ELF-1 (cell line): ENCODE measurements at places on chromosomes 4 and X.

DNA sequence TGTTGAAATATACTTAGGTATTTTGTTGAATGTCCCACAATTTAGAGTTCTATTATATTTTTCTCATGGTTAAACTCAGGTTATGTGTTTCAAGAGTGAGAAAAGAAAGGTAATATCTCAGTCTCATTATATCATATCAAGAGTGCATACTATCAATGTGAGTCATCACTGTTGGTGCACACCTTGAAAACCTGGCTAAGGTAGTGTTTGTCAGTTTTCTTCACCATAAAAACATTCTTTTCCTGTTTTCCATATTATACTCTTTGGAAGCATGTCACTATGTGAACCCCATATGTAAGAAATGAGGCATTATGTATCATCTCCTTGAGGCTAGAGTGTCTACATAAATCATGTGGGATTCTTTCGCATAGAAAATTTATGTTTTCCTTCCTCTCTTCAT, 307.6 kb upstream of the CTSO start:
- no peak for DNase-seq

DNA sequence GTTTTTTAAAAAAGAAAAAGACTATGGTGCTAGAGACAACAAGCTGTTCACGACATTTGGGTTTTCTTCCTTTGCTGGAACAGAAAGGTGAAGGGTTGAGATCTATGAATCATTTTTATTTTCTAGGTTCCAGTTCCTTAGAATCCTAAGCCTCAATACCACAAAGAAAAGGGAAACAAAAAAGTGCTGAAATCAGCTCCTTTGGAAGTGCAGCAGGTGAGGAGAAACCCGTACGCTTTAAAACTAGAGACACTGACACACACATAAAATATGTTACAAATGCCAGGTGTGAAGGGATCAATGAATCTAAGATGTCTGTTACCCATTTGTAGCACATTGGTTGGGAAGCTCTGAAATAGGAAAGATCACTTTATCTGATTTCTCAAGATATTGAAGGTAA, 125.2 kb downstream of the AREG start:
- DNase-seq = no peak

GRCh38 chrX:148872881-148873280, 372.5 kb downstream of the AFF2 start:
- DNase-seq = no peak

GRCh38 chrX:23756165-23756564, 13.1 kb upstream of the ACOT9 start:
- peak; percentile 63 for DNase-seq

- DNase-seq = no peak
Measured at GRCh38 chr4:140223056-140223810, 69.2 kb upstream of the MAML3 start.

DNA sequence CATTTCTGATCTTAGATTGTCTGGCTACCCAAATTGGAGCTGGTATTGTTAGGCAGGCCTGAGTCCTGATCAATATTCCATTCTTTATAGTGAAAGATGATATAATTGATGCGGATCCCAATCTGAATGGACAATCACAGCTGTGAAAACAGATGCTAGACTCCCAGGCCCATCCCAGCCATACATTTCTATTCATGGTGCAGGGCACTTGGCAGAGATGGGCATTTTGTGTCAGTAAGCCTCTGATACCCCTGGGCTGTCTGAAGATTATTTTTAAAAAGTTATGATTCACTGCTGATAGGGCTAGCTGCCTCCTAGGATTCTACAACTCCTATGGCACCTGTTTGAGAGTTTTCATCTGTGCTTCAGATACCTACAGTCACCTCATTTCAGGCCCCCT, 61.2 kb upstream of the TSPAN7 start:
- no peak for DNase-seq

DNA sequence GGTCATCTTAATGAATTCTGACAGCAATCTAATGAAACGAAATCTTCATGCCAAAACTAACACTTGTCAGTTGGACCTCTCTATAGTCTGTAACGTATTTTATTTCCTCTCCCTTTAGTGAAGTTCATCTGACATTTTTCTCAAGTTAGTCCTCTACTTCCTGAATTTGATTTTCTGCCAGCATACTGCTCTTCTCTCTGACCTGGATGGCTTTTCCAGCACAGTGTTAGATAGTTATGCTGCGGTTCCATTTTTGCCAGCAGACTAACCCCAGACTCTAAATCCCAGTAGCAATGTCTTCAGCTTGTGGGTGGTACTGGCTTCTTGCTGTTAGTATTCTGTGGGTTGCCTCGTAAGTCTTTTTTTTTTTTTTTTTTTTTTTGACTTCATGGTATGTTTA, 146.7 kb upstream of the VEGFC start:
- DNase-seq = no peak

DNA sequence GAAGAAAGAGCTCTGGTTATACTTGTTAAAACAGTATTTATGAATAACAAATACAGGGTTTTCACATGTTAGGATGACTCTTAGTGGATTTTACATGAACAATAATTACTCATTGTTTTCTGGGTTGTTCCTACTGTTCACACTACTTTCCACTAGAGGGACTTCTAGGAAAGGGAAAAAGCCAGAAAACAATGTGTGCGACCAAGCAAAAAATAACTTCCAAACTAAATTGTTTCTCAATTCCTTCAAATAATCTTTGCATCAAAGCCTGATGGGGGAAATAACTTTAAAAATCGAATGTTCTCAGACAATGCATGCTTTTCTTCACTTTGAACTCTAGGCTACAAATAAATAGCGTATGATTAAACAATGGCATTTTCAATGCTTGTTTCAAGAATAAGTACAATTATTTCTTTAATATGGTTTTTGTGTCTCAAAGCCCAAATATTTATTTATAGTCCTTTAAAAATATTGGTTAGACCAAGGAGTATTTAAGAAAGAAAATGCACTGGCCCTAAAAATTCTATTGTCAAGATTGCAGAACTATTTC, 72.1 kb upstream of the ETNPPL start:
- DNase-seq = no peak

GRCh38 chr4:114811564-114812301, 213.1 kb downstream of the UGT8 start:
- no peak for DNase-seq

DNA sequence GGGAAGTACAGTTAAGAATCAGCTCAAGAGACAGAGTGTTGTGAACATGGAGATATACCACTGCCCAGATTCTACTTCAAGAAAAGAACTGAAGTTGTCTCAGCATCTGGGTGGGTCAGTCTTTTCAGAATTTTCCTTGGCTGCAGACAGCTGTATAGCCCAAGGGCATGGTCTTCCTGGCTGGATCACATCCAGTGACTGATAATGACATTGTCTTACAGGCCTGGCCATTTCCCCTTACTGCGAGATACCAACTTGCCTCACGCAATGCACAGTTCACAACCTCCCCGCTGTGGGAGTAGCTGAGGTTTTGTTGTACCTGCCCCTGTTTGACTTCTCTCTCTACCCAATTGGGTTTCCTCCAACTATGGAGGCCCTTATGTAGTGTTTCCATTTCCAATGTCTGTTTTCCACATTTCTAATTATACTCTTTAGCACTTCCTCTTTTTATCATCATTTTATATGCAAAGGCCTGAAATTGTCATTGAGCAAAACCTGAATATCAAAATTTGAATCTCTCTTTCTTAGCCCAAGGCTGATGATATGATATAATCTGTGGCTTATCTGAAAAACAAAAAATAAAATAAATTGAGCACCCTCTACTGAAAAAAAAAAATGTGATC, 209.1 kb downstream of the NAF1 start:
- no peak for DNase-seq

- DNase-seq = peak; percentile 70
Measured at GRCh38 chrX:111519215-111519614, 7.8 kb downstream of the SERTM2 start.

- no peak for DNase-seq
Measured at GRCh38 chr4:177492022-177492421, 49.8 kb upstream of the AGA start.

- peak; percentile 63 for DNase-seq
Measured at GRCh38 chr4:90328558-90328957, 201.4 kb downstream of the CCSER1 start.

DNA sequence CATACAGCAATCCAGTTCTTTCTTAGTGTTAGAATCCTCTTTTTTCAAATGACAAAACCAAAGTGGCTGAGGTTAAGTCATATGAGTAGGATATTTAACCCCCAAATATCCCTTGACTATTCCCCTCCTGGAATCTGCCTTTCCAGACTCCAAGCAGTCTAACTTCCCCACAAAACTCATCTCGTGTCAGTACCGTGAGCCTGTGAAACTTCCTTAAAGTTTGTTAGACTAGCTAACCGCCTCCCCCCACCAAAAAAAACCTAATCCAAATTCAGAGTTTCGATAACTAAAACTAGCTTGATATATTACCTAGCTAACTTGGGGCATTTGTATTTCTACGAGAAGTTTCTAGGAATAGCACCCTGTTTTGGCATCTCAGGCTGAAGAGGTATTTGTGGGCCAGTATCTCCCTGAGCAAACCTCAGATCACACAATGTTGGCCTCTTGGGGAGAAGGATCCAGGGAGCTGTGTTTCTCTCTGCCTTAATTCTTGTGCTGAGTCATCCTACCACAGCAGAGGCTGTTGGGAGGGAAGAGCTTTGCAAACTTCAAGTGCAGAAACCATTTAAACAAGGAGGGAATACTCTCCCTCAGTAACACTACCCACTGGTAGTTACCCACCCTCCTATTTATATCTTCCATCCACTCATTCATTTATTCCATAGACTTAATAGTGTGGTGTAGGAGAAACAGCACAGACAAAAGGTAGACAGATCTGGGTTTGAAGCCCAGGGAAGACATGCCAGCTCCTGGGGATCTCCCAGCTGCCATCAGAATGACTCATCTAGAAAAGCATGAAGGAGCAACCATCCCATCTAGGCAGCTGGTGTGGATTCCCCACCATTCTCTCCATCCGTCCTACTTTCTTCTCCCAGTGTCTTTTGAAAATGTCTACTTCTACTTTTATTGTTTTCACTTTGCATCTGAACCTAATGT, 39.3 kb upstream of the TXK start:
- peak; percentile 58 for DNase-seq

DNA sequence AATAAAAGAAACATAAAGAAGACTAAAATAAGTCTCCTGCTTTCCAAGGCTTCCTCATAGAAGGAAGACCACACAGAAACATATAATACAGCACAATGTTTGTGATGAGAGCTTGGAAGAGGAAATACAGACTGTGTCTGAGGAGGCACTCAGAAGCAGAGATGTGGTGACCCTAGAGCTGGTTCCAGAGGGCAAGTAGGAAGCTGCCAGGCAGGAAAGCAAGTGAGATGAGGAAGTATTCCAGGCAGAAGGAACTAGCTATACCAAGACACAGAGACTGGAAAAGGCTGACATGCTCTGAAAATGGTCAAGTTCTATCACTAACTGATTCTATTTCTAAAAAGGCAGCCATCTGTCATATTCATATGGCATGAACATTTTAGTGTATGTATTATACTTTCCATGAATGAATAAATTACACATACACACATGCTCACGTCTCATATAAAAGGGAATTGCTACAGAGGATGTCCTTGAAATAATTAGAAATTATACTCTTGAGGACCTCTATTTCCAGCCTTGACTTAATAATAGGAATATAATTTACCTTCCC, 16.6 kb upstream of the HSFX2 start:
- DNase-seq = no peak

GRCh38 chr4:65624651-65625050, 45.6 kb downstream of the EPHA5 start:
- no peak for DNase-seq

GRCh38 chr4:8317474-8317873, 47.9 kb downstream of the HTRA3 start:
- no peak for DNase-seq

DNA sequence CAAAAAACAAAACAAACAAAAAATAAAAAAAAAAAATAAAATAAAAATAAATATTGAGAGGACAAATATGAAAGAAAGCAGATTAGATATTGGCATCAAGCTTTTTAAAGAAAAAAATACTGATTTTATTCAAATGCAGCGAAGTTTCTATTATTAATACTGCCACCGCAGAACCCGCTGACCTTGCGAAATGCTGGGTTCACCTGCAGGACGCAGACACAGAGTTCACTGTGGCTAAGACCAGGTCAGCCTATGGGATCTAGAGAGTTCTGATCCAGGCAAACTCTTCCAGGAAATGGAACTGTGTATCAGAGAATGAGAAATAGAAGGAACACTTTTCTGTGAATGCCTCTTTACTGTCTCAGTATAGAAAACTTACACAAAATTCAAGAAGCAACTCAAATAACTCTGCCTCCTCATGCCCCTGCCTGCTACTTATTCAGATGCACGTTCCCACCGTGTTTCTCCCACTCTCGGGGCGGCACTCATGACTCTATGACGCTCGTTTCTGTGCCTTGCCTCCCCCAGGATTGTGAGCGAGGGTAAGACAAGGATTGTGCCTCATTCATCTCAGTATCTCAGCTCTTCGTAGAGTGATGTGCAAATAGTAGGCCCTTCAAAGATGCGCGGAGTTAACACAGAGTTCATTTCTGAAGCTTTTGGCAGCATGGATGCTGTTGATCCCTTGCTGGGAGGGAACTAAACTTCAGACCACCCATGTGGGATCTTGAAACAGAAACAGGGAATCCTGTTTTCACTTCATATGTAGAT, 44.1 kb upstream of the TLR3 start:
- DNase-seq = no peak

GRCh38 chrX:18871970-18872369, 111.9 kb downstream of the PHKA2 start:
- DNase-seq = no peak

- DNase-seq = no peak
Measured at GRCh38 chrX:130084631-130085237, 25.6 kb downstream of the ELF4 start.
